ENCODE measurements at places on chromosomes 1 and 21.
A peak's percentile ranks its signal among the peaks of the same experiment; 100 is the strongest.

DNA sequence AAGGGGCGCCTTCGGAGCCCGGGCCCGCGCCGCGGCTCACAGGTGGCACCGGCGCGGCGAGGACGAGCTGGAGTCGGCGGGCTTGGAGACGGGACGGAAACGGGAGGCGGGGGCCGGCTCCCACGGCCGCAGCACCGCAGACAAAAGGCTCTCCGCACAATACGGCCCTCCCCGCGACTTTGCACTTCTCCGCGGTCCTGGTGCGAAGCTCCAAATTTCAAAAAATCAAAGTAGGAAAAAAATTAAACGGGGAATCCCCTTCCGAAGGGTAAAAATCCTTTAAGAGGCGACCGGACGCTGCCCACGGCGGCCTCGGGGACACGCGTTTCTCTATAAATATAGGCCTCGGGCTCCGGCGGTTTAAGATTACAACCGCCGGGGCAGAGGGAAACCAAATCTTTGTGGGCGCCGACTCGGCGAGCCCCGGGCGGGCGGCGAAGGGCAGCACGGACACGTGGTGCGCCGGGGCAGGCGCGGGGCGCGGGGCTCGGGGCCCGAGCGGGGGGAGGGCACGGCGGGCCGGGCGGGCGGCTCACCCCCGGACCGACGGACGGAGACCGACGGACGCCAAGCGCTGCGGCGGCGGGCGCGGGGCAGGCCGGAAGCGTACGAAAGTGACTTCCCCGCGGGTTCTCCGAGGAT lies 453 bp downstream of the PABPC4 start:
- DNase-seq, result no peak

- DNase-seq, result no peak
Measured at GRCh38 chr1:213176341-213176740, 125.3 kb downstream of the RPS6KC1 start.

GRCh38 chr1:145997016-145997717 lies 788 bp upstream of the TXNIP start:
- DNase-seq, result peak; percentile 56

DNA sequence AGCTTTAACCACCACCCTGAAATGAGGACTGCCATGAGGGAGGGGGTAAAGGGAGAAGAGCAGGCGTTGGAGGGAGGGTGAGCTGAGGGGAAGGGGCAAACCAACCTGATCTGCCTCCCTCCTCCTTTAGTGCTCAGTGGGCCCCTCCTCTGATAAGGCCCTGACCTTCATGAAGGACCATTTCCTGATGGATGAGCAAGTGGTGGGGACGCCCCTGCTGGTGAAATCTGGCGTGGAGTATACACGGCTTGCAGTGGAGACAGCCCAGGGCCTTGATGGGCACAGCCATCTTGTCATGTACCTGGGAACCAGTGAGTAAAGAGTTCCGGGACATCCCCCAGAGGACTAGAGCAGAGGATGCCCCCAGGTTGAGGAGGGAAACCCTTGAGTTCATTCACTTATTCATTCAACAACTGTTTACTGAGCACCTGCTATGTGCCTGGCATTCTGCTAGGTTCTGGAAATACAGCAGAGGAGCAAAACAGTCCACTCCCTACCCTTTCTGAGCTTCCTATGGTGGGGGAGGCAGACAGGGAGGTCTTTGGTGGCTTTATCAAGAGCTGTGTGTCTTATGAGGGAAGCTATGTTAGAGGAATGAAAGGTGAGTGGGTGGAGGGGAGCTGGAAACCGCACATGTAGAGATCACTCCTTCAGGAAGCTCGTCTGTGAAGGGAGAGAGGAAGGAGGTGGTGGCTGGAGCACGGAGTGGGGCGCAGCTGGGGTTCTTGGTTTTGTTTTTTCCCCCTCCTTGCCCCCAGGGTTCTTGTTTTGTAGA lies 19.5 kb downstream of the SEMA4A start:
- DNase-seq, result no peak

GRCh38 chr1:87134625-87135328 lies 193.9 kb upstream of the LMO4 start:
- DNase-seq, result no peak

DNA sequence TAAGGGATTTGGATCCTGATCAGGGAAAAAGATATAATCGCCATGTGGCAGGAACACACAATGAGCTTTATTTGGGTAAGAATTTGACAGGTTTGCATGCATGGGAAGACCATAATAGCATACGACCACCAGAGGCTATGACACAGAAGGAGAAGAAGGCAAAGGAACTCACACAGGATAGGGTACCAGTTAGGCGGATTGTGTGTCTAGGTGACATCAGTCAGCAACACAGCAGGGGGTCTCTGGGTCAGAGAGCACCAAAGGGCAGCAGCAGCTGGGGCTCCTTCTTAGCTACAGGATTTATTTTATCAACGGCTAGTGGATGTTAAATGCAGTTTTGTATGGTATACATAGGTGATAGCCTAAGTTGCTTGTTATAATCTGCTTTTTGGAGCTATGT lies 551.3 kb downstream of the KCNT2 start:
- DNase-seq, result no peak

- DNase-seq, result no peak
Measured at GRCh38 chr1:164563721-164564360, 4.9 kb downstream of the PBX1 start.

GRCh38 chr1:84330125-84330984 lies 28.8 kb downstream of the SAMD13 start:
- no peak for DNase-seq

DNA sequence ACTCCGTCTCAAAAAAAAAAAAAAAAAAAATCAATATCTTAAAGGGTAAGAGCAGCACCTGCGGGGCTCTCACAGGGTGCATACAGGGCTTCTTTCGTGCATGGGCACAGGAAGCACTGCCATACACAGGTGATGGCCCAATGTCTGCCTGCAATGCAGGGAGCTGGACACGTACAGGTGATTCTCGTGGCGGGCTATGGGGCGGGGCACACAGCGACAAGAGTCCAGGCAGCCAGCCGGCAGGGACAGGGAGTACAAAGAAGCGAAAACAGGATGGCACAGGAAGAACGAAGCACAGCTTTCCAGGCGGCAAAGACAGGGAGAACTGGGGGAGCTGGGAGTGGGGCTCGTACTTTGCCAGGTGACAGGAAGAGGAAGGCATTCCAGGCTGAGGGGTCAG lies 1.6 kb downstream of the KIF17 start:
- no peak for DNase-seq

- DNase-seq, result no peak
Measured at GRCh38 chr21:16113052-16113715, 383.4 kb downstream of the USP25 start.

GRCh38 chr1:233520261-233521191 lies 93.4 kb upstream of the KCNK1 start:
- no peak for DNase-seq

DNA sequence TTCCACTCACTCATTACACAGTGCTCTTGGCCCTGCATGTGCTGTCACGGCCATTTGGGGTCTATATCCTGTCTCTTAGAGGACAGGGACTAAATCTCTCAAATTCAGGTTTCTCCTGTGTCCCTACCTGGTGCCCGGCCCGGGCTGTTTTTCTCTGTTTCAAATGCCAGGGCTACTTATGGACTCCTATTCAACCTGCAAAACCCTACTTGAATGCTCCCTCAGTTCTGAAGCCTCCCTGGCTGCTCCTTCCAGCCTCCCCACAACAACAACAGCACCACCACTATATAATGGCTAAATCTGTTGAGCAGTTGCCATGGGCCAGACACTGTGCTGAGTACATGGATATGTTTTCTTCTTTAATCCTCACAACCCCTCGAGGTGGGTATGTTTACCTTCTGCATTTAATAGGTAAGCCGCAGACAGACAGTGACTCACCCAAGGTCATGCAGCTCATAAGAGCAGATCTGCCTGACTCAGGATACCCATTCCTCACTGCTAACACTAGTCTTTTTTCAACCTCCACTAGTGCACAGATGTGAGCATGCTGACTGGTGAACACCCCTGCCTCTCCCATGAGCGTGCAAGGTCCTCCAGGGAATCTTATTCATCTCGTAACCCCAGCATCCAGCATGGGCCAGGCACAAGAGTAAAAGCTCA lies 29.9 kb downstream of the DHRS3 start:
- DNase-seq, result no peak

GRCh38 chr1:3329640-3330281 lies 124.7 kb upstream of the ARHGEF16 start:
- DNase-seq, result no peak

- no peak for DNase-seq
Measured at GRCh38 chr1:180262628-180263488, 32.8 kb downstream of the LHX4 start.

GRCh38 chr1:179095924-179096323 lies 14.1 kb downstream of the TOR3A start:
- no peak for DNase-seq

- DNase-seq, result no peak
Measured at GRCh38 chr1:96473791-96474434, 247.7 kb upstream of the PTBP2 start.

GRCh38 chr1:32746130-32746529 lies 43.6 kb upstream of the SYNC start:
- no peak for DNase-seq
